Activated T-helper 1 cell treated with anti-CD3 and anti-CD28 coated beads, Interleukin-12 subunit alpha, Interleukin-12 subunit beta, Interleukin-2, Interleukin-4 antibody, amounts not matched to agents 30 ng/mL and 10 ng/mL and 1 ng/mL, durations not matched to agents 14 hours and 24 hours and 36 hours (primary cell): ENCODE measurements at places on chromosomes 2 and 18.

DNA sequence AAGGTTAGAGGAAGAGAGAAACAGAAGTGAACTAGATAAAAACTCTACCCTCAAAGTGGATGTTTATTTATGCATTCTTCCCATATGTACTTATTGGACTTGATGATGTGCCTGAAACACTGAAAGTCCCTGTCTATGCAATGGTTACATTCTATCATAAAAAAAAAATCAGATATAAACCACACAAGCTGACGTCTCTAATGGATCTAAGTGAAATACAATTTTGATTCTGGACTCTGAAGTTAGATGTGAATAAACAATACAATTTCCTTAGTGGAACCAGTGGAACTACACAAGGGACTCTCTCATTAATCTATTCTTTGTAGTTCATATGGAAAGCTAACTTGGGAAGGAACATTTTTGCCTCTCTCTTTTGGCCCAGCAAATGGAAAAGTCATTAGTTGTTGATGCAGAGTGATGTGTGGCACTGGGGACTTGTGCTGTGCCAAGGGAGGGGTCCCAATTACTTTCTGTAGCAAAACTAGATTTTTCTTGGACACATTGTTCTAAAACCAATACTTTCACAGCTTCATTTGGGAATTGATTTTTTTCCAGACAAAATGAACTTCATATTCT lies 376.8 kb downstream of the TRIB2 start:
- no peak for DNase-seq

DNA sequence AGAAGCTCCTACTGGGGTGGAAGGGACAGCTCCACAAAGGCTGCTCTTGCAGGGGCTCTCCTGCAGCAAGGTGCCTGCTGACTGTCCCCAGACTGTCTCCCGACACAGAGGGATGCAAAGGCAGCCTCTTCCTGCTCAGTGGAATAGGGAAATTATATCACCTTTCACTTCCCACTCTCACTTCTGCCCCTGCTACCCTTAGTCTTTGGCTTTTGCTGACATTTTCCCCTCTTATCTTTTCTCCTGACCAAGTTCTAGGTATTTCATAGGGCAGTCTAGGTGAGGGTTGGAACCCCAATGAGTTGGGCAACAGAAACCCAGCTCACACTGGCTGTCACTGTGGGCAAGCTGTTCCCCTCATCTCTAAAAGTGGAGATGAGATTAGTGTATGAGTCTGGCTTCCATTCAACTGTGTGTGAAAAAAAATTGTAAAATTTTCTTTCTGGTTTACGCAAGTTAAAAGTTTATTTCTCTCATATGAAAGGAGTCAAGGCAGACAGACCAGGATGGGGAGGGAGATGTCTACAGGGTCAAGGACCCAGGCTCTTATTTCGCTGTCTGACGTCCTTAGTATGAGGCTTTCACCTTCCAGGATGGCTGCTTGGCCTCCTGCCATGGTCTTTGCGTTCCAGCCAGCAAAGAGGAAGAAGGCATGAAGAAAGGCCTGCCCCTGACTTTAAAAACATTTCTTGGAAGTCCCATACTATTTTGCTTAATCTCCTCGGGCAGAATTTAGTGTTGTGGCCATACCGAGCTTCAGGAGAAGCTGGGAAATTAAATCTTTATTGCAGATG lies 7.5 kb upstream of the MOCOS start:
- DNase-seq: no peak

GRCh38 chr2:147550995-147551731 lies 293.7 kb upstream of the ACVR2A start:
- no peak for DNase-seq

- DNase-seq: no peak
Measured at GRCh38 chr2:234411793-234412192, 85.1 kb downstream of the ARL4C start.

GRCh38 chr2:191056228-191056627 lies 42.3 kb upstream of the STAT1 start:
- DNase-seq: no peak

DNA sequence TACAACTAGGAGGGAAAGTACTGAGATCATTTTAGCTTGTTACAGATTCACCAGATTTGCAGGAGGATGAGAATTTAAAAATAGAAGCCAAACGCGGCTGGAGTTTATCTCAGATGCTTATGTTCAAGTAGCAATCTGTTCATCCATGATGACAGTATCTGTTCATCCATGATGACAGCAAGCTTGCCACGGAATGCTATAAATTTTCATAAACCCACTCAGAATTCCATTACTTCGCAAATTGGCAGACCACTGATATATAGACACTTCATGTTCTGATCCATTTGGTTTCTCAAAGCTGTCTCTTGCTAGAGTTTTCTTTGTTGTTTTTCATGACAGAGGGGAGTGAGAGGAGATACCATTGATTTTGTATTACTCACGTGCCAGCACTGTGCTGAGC lies 84.2 kb downstream of the GAREM1 start:
- no peak for DNase-seq

DNA sequence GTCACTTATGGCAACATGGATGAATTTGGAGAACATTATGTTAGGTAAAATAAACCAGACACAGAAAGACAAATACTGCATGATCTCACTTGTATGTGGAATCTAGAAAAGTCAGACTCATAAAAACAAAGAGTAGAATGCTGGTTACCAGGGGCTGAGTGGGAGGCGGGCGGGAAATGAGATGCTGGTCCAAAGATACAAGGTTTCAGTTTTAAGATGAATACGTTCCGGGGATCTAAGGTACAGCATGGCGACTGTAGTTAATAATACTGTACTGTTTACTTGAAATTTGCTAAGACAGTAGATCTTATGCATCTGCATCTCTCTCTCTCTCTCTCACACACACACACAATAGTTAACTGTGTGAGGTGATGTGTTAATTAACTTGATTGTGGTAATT lies 14.2 kb downstream of the FAM110C start:
- DNase-seq: no peak

GRCh38 chr2:106995556-106995955 lies 109.6 kb upstream of the ST6GAL2 start:
- no peak for DNase-seq

- no peak for DNase-seq
Measured at GRCh38 chr2:131724019-131724418, 196.3 kb downstream of the CCDC74A start.

DNA sequence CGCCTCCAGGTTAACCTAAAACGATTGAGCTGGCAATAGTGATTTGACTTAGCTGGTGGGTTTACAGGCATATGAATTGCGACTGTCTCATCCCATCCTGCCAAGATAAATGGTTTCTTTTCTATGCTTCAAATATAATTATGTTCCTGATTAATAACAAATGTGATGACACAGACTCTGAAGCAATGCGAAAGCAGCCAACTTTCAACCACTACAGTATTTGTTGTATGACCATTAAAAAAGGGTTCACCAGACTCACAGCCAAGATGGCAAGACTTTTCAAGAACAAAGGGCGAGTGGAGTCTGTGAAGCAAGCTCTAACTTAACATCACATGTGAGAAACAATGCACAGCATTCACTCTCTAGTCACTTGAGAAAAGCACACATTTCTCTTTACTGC lies 186.6 kb downstream of the PID1 start:
- no peak for DNase-seq

DNA sequence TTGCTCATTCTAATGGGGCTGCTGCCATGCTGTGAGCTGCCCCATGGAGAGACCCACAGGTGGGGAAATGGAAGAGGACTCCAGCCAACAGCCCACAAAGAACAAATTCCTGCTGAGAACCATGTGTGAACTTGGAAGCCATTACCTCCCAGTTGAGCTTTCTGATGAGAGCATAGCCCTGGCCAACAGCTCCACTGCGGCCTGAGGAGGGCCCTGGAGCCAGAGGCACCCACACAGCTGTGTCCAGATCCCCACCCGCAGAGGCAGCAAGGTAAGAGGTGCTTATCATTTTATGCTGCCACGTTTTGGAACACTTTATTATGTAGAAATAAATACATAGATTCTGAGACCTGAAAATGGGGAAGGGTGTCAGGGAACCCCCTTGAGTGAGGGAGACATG lies 44.2 kb upstream of the OTOS start:
- no peak for DNase-seq

DNA sequence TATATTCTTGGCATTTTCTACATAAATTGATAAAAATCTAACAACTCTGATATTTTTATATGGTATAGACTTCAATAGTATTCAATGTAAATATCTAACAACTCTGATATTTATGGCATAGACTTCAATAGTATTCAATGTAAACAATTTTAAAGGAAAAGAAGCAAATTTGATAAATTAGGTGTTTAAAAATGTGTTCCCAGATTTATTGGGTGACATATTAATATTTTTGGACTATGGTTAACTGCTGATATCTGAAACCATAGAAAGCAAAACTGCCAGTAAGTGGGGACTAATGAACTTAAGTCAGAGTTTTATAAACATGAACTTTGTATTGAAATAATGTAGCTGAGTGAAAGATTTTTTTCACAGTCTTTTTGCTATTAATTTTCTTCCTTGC lies 1576.0 kb upstream of the DDX18 start:
- DNase-seq: no peak

DNA sequence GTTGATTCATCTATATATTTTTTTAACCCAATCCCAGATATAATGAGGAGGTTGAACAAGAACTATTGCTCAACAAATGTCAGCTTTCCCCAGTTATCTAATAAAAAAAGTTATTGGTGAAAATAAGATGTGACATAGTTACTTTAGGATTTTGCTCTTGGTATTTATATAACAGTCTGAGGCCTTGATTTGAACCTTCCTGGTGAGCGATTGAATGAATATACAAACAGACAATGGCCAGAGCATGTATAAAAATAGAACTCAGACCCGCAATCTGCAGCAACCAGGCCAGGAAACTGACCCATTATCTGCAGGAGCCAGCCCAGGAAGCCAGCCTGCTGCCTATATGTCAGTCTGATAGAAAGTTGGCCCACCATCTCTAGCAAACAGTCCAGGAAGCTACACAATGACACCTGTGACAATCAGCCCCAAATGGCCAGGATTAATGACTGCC lies 81.6 kb downstream of the HS6ST1 start:
- DNase-seq: no peak

DNA sequence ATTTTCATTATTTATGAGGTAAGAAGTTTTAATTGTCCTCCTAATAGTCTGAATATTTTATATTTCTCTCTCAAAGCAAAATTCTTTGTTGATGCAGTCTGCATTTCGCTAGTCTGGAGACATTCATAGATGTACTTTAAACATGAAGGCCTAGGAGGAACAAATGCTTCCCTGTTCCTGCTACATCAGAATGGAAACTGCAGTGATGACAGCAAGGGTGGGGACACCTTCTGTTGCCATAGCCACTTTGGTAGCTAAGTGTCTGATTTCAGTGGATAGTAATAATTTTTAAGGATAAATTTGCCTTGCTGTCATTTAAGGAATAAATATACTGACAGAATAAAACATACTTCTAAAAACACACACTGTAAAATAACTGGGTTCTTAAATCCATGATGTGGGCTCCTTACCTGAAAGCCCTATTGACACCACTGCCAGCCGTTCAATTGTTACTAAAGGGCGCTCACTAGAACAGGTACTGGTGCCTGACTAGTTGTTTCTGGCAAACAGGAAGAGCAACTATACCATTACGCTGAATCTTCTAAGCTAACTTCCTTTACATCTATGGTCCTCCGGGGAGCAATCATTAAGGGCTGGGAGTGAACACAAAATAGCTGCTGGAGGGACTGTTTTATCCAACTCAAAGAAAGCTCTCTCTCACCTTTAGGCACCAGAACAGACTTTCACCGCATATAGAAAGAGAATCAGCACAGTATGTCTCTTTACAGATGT lies 88.2 kb downstream of the TMEM131 start:
- DNase-seq: no peak

- DNase-seq: no peak
Measured at GRCh38 chr18:28177828-28178635, 1.1 kb upstream of the CDH2 start.

DNA sequence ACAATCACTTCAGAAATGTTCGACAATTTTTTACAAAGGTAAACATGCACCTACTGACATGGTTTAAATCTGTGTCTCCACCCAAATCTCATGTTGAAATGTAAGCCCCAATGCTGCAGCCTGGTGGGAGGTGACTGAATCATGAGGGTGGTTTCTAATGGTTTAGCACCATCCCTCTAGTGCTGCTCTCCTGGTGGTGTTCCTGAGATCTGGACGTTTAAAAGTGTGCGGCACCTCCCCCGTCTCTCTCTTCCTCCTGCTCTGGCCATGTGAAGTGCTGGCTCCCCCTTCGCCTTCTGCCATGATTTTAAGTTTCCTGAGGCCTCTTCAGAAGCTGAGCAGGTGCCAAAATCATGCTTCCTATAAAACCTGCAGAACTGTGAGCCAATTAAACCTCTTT lies 28.3 kb downstream of the MAP3K2 start:
- DNase-seq: no peak

- DNase-seq: no peak
Measured at GRCh38 chr2:38107738-38108410, 31.9 kb upstream of the CYP1B1 start.

- no peak for DNase-seq
Measured at GRCh38 chr18:7787339-7787738, 220.2 kb downstream of the PTPRM start.

- no peak for DNase-seq
Measured at GRCh38 chr2:143296089-143296488, 166.9 kb downstream of the ARHGAP15 start.

DNA sequence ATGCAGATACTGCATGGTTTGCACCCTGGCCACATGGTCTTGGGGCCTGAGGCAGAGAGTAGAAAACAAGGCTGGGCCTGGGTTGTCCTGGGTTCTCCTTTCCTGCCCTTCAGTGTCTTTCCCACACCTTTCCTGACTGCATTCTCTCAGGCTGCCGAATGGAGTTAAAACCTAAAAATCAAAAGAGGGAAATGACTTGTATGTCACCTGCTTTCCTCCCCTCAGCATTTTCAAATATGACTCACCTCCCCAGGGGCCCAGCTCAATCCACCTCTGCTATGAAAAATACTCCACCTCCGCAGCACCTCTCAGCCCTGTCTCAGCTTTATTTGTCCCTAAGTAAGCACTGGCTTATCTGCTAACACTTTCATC lies 457.8 kb upstream of the MEX3C start:
- no peak for DNase-seq

DNA sequence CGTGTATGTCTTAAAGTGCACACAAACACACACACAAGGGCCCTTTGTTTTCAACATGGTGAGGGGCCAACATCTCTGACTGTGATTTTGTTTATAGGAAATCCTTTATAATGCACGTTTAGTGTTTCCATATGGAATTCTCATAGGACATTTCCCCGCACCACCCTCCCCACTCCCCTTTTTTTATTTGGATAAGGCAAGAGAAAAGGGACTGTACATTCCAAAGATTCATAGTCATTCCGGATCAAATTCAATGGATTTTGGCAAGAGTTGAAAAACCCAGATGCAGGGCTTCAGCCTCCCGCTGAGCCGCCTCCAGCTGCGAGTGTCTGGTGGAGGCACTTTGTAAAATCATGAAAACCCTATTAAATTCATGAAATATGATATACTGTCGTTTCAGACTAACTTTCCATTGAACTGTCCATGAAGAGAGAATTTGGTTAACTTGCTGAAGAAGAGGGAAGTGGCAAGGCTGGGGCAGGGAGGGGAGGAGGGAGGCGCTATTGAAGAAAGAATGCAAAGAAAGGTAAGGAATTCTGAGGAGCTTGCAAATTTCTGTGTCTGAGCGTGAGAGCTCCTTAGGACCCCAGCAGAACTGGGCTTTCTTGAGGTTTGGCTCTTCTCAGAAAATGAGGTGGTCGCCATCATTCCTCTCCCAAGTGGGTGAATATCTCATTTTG lies 25.8 kb upstream of the SLC14A2 start:
- DNase-seq: no peak

GRCh38 chr2:211333377-211333776 lies 777.0 kb downstream of the CPS1 start:
- DNase-seq: no peak

- no peak for DNase-seq
Measured at GRCh38 chr2:223894968-223895367, 50.2 kb downstream of the WDFY1 start.
